ENCODE measurements at places on chromosomes 3 and 15.

- DNase-seq = no peak
These were observed 21.1 kb upstream of the PDE8A start for GRCh38 chr15:84960391-84961113.

DNA sequence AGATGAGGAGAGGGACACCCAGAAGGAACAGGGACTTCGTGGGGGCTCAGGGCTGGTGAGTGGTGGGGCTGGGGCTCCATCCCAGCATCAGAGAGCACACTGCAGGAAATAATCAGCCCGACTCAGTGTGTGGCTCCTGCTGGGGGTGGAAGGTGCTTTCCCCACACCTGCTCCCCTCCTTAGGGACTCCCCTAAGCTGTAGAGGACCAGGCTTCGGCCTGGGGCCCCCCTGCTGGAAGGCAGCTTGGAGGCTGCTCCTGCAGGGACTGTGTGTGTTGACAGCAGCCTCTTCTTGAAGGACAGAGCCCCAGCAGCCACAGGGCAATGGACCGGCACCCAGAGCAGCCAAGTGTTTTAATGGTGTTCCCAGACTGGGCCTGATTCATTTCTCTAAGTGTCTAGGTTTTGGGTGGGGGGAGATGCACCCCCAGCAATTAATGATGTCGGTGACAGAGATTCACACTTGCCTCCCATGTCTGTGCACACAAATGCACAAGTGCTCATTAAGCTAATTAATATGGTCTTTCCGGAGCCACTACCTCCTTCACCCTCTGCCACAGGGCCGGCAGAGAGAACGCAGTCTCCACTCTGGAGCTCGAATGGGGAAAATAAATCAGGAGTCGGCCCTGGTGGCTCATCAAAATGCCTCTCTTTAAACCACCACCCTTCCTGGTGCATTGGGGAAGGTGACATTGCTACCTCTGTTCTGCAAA is 16.9 kb upstream of the FGD5 start:
- DNase-seq = no peak

GRCh38 chr3:146359841-146360240 is 108.9 kb upstream of the PLSCR4 start:
- DNase-seq = no peak

- no peak for DNase-seq
These were observed 2.9 kb upstream of the PSMA4 start for GRCh38 chr15:78537266-78537905.

- no peak for DNase-seq
These were observed 1146.6 kb downstream of the OTOL1 start for GRCh38 chr3:162643245-162643644.

GRCh38 chr15:29259233-29259632 is 10.4 kb downstream of the NSMCE3 start:
- DNase-seq = no peak

- no peak for DNase-seq
These were observed 74.8 kb upstream of the SEC13 start for GRCh38 chr3:10395671-10396070.

DNA sequence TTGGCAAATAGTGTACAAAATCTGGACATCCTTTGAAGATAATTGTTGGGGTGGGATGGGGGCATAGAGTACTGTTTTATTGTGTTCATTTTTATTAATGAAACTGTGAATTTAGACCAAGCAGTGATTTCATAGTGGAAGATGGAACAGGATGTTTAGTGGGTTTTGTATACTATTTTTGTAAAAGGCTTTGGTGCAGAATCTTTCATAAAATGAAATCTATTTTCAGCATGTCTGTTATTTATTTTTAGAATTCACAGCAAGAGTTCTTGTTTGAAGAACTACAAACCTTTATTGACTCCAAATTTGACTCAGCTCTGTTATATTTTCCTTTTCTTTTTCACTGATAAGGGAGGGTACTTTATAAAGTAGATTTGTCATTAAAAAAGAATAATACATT is 145.4 kb downstream of the AKAP13 start:
- no peak for DNase-seq

- no peak for DNase-seq
These were observed 799 bp downstream of the VPS33B start for GRCh38 chr15:91021516-91022074.

GRCh38 chr3:141063831-141064230 is 12.7 kb downstream of the SPSB4 start:
- DNase-seq = peak; percentile 18

- DNase-seq = no peak
These were observed 709.6 kb upstream of the CFAP20DC start for GRCh38 chr3:59759298-59760031.

DNA sequence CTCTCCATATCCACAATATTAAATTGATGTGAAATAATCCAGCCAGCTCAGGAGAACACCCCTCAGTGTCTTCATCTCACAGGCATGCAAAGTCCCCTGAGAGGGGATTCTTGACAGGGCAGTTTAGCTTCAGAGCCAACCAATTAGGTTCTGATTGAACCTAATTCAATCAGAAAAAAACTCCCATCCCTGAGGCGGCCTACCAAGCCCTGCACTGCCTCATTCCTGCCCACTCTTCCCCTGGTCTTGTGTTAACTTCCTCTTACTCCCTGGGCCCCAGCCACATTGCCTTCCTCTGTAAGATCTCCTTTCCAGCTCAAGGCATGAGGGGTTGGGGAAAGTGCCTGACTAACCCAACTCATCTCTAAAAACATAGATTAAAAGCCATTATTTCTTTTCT is 46.1 kb downstream of the FRMD4B start:
- DNase-seq = no peak

GRCh38 chr3:62145086-62145757 is 228.1 kb downstream of the FEZF2 start:
- DNase-seq = no peak

DNA sequence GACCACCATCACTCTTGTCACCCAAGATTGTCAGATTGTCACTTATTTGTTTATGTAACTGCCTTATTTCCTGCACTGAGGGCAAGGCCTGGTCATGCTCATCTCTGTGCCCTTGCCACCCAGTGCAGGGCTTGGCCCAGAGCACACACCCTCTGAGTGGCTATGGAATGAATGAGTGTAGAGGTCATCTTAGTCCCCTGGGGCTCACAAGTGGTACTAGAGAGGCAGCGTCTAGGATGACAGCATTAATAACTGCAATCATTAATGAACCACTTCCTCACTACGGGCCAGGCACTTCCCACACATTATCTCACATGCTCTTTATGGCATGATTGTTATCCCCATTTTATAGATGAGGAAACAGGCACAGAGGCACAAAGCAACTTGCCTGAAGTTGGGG is 117.0 kb downstream of the SMAD6 start:
- DNase-seq = no peak

DNA sequence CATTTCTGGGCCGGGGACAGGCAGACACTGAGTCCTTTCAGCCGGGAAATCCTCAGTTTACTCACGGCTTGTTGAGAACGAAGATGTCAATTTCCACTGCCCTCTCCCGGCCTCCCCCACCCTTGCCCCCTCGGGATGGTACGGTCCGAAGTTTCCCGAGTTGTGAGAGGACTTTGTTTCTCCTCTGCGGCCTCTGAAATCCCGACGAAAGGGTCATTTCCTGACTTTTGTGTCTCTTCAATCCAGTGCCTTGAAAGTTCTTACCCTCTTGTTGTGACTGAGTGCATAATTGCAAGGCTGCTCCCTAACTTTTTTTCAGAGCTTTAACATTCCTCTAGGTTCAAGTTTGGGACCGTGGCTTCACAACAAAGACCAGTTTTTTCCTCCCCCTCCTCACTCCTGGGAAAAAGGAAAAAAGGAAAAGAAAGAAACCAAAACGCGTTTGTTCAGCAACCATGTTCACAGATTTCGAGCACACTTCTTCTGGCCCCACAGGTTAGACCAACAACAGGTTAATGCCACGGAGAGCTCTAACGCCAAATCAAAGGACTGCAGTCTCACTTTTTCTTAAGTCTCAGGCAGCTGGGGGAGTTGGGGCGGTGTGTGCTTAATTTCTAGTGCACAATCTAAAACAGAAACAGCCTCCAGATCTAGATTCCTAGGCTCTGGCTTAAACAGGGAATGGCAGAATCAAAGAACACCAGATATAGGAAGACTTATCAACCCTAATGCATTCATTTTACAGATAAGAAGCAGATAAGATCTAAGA is 138.9 kb downstream of the TMCO5A start:
- peak; percentile 59 for DNase-seq

GRCh38 chr3:153958635-153959595 is 162.3 kb upstream of the ARHGEF26 start:
- no peak for DNase-seq

- DNase-seq = no peak
These were observed 992.4 kb downstream of the NSUN3 start for GRCh38 chr3:95055288-95055687.

DNA sequence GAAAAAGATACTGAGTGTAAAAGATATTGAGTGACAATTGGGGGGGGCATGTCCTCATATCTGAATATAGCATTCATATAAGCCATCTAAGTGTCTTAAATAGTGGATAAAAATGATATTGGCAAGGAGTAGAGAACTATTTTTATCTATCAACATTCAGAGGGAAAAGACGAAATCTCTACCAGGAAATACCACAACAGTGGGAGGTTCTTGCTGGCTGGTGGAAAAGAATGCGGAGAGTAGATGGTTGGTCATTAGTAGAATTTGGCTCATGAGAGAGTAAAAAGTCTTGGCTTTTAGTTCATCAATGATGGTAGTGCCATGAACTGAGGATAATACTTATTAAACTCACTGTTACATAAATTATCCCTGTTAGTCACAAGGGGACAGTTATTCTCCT is 4.8 kb upstream of the TCF12 start:
- DNase-seq = no peak

Measured in ureter (tissue), 1 donor.